ENCODE measurements at places on chromosomes 16 and 17. TPM values are rescaled to one million over a fixed set of nuclear protein-coding genes. Genes with fewer than 3 reads are reported as not detected.

Gene HOXB1
- polyA plus RNA-seq, result not detected

Gene HOXB9
- polyA plus RNA-seq, result not detected

Gene C1QTNF8
- not detected for polyA plus RNA-seq

Gene TBC1D3G
- not detected for polyA plus RNA-seq

Gene KNOP1
- 1.5 TPM for polyA plus RNA-seq

Gene SLC13A2
- polyA plus RNA-seq, result not detected

Gene ATP2A1
- polyA plus RNA-seq, result not detected

Gene TPPP3
- 63.1 TPM for polyA plus RNA-seq

Gene RANBP10
- 6.4 TPM for polyA plus RNA-seq

Gene KLHL11
- 3.0 TPM for polyA plus RNA-seq

Gene MBTPS1
- polyA plus RNA-seq, result 73.8 TPM

Gene PCGF2
- 0.60 TPM for polyA plus RNA-seq

Gene TMEM235
- not detected for polyA plus RNA-seq

Gene ABCC6
- 14.7 TPM for polyA plus RNA-seq

Gene UBE2Z
- 44.7 TPM for polyA plus RNA-seq

Gene TAC4
- polyA plus RNA-seq, result not detected

Gene PRAC2
- not detected for polyA plus RNA-seq

Gene VAT1L
- polyA plus RNA-seq, result not detected

Gene TEKT5
- polyA plus RNA-seq, result 0.16 TPM

Gene TSPOAP1
- 0.10 TPM for polyA plus RNA-seq

Gene TERB1
- polyA plus RNA-seq, result not detected

Gene TBC1D26
- polyA plus RNA-seq, result 0.03 TPM

Gene DHX58
- polyA plus RNA-seq, result 16.0 TPM

Gene KRT13
- not detected for polyA plus RNA-seq

Gene CCDC78
- polyA plus RNA-seq, result 0.96 TPM

Gene NAT9
- polyA plus RNA-seq, result 95.6 TPM

Gene RGS11
- polyA plus RNA-seq, result not detected

Gene SP2
- 3.1 TPM for polyA plus RNA-seq

Gene ST6GALNAC1
- not detected for polyA plus RNA-seq

Gene LHX1
- polyA plus RNA-seq, result not detected

Gene CALB2
- polyA plus RNA-seq, result not detected

Gene MT4
- polyA plus RNA-seq, result not detected

Gene CCL8
- polyA plus RNA-seq, result 0.98 TPM

Gene CCL2
- polyA plus RNA-seq, result 2.8 TPM

Gene NPIPB4
- polyA plus RNA-seq, result 0.55 TPM

Gene CDC42EP4
- 9.9 TPM for polyA plus RNA-seq

Gene TMEM238L
- not detected for polyA plus RNA-seq

Gene TBC1D3I
- polyA plus RNA-seq, result not detected

Gene ZG16B
- polyA plus RNA-seq, result 11.0 TPM

Gene CCL16
- not detected for polyA plus RNA-seq

Gene TMC8
- polyA plus RNA-seq, result 151 TPM

Gene CEP112
- not detected for polyA plus RNA-seq

Gene ZMYND15
- 1.2 TPM for polyA plus RNA-seq

Gene SPNS2
- 0.23 TPM for polyA plus RNA-seq

Gene TM4SF5
- polyA plus RNA-seq, result not detected

Gene TPSG1
- not detected for polyA plus RNA-seq

Gene HOXB4
- 0.16 TPM for polyA plus RNA-seq

Gene CLEC19A
- polyA plus RNA-seq, result not detected

Gene CTRB1
- polyA plus RNA-seq, result not detected

Gene GPR179
- not detected for polyA plus RNA-seq

Gene ELMO3
- polyA plus RNA-seq, result not detected

Gene JMJD8
- polyA plus RNA-seq, result 33.5 TPM

Gene PCYT2
- polyA plus RNA-seq, result 10.7 TPM
